ENCODE measurements at places on chromosomes 3 and 15.

- DNase-seq, result peak; percentile 55
Observed at GRCh38 chr15:92069308-92070250, 216.1 kb downstream of the SLCO3A1 start.

DNA sequence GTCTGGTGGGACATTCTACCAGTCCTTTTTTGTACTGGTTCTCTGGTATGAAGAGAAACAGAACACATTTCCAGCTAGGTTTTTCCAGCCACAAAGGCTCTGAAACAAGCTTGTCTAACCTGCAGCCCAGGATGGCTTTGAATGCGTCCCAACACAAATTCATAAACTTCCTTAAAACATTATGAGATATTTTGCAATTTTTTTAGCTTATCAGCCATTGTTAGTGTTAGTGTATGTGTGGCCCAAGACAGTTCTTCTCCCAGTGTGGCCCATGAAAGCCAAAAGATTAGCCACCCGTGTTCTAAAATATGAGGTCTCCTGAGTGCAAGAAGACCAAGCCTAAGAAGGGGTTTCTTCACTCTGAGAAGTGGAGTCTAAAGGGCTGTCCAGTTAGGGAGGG, 18.4 kb upstream of the TIMP4 start:
- no peak for DNase-seq

DNA sequence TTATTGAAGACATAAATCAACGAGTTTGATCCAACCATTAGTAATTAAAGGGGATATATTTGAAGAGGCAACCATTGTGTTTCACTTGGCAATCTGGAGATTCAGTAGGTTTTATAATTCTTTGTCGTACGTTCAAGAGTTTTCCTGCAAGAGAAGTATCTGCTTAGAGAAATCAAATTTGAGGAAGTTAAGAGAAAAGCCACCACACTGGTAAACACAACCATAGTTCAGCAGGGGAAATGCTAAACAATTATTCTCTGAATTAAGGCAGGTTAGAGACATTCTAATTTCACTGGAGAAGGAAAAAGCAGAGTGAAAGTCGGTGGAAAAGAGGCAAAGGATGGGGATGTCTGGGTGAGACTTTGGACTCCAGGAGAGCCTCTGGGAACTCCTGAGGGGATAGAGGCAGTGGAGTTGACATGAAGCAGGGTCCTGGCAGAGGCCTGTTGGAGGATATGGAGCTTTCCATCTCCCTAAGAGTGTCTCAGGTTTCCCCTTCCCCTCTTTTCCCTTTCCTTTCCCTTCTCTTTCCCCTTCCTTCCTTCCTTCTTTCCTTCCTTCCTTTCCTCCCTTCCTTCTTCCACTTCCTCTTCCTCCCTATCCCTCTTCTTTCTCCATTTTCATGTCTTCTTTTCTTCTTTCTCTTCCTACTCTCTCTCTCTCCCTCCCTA, 26.5 kb downstream of the SPINK8 start:
- no peak for DNase-seq

DNA sequence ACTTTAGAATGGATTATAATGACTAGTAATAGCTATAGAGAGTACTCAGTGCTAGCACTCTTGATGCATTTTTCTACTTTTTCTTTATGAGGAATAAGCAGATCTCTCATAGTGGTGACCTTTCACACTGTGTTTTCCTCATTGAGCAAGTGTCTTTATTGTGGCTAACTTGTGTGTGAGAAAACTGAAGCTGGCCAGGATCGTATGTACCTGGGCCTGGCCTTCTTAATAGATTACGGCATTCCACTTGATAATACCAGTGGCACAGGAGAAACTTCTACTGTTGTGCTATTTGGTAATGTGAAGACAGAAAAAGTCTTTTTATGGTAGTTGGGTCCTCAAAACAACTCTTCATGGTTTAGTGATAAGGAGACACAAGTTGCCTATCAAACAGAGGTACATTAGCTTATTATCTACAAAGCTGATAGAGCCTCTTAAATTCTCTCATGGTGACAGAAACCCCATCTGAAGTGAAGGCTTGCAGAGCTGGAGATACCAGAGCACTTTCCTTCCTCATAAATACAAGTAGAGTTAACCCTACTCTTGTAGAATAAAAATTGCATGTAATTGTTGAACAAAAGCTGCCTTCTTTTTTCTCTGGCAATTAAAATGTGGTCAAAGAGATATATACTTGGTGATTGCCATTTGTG, 64.6 kb downstream of the LYSMD4 start:
- DNase-seq, result no peak

DNA sequence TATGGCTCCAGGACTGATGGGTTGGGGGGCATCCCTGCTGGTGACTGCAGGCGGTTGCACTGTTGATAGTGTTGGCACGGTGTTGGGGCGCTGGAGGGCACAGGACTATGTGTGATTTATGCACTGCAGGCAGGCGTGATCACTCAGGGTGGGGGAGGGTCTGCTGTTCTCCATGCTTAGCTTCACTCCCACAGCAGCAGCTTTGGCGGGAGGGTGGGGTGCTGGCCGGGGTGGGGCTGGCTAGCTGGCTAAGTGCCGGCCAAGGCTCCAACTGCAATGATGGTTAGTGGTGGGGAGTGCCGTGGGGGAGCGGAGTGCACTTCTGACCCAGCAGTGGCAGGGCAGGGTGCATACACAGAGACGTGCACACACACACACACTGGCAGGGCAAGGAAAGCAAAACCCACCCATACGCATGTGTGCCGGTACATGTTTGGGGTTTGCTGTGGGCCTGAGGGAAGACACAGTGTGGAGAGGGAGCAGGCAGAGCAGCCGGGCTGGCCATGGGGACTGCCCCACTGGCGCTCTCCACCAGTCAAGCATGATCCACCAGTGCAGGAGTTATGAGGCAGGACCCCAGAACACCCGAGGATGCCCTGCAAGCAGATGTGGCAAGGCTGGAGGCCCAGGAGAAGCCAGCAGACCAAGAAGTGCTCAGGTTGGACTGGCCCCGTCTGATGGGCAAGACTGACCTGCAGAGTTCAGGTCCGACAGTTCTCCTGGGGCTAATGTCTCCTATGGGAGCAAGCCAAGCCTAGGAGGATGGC, 16.5 kb upstream of the FGF7 start:
- DNase-seq, result no peak

DNA sequence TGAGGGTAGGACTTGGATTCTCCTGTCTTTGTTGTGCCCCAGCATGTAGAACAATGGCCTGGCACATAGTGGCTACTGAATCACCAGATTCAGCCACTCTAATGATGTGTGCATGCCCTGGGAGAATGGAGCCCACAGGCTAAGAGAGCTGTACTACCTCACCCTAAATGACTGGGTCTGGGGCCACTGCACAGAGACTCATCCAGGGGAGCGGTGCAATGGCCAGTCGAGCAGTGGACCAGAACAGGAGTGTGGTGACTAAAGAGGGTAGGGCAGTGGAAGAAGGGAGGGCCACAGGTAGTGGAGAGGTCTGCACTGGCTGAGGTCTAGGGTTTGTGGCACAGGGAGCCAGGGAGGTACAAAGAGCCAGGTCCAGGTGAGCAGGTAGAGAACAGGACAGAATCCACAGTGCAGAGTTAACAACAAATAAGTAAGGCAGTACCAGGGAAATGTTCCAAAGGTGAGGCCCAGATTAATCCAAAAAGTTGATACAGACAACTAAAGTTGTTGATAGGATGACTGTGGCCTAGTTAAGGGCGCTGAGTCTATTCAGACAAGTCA, 142.7 kb upstream of the ATP11B start:
- DNase-seq, result no peak

DNA sequence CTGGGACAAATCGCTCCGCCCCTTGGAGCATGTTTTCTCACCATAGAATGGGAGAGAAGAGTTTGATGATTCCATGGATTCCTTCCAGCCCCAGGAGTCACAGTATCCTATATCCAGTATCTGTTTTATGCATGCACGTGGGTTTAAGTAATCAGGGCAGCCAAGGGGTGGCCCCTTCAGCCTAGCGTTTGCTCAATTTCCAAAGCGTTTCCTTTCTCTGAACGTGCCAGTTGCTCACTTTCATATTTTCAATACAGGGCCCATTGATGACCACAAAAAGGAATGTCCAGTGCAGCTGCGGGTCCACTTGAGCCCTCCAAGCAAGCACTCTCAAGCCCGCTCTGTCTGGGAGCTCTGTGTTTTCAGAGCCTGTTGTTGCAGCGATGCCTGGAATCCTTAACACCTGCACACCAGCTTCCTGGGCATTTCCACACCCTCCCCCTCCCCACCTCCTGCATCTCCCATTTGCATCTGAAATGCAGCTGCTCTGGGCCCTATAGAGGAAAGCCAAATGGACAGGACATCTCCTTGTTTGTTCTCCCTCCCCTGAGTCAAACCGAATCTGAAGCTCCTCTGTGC, 164.3 kb upstream of the LPP start:
- DNase-seq, result peak; percentile 43

DNA sequence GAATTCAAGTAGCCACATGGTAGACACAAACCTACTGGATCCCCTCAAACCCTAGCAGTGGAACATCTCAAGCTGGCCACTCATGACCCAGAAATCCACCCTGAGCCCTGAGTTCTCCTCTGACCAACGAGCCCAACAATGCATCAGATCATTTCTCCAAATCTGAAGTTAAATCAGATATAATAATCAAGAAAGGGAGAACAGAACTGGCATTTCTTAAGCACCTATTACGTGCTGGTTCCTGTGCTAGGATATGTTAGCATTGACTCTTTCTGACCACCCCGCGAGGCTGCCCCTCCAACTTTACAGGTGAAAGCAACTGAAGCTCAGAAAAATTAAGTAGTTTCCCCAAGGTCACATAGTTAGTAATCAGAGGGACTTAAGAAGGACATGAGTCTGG, 51.5 kb upstream of the CCDC174 start:
- DNase-seq, result no peak

DNA sequence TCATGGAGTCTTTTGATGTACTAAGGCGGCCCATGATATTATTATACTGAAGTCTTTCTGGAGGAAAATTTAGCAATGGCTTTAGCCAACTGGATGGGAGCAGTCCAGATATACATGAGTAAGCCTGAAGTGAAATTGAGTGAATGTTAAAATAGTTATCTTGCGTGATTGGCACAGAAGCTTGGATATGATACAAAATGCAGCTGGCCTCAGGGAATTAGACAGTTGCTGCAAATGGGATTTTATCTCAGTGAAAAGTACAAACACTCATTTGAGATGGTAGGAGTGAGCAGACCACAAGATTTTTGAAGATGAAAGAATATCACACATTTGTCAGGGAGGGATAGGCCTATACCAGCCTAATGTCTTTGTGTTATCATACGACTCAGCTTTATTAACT, 8.9 kb downstream of the LMOD3 start:
- no peak for DNase-seq

GRCh38 chr15:69410248-69410874, 3.8 kb upstream of the KIF23 start:
- DNase-seq, result peak; percentile 56

GRCh38 chr15:35717721-35718120, 171.8 kb upstream of the DPH6 start:
- no peak for DNase-seq

DNA sequence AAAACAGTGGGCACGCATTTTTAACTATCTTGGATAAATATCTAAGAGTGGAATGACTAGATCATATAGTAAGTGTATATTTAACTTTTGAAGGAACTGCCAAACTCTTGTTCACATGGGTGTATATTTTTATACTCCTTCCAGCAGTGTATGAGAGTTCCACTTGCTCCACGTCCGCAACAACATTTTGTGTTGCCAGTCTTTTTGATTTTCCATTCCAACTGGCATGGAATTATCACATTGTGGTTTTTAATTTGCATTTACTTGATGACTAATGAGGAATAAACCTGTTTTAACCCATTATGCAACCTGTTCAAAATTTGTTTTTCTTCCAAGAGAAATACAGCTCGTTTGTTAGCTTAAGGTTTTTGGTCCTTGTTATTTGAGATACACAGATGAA, 51.6 kb downstream of the ZNF621 start:
- DNase-seq, result no peak

- no peak for DNase-seq
Observed at GRCh38 chr15:40932649-40933516, 3.7 kb downstream of the DLL4 start.

DNA sequence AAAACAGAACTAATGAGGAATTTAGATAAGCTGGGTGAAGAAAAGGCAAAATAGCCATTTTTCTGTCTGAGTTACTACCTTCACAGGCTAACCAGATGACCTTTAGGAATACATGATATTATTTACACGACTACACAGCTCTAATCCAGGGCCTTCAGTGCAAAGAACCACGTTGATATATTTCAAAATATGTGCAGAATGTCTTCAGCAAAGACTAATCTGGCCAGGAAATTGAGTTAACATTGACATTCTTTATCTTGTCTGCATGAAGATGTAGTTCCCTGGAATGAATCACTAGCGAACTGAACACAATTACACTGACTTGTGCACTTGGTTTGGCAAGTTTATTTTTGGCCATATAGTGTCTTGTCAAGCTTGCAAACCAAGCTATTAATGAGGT, 41.5 kb downstream of the PDHB start:
- no peak for DNase-seq

DNA sequence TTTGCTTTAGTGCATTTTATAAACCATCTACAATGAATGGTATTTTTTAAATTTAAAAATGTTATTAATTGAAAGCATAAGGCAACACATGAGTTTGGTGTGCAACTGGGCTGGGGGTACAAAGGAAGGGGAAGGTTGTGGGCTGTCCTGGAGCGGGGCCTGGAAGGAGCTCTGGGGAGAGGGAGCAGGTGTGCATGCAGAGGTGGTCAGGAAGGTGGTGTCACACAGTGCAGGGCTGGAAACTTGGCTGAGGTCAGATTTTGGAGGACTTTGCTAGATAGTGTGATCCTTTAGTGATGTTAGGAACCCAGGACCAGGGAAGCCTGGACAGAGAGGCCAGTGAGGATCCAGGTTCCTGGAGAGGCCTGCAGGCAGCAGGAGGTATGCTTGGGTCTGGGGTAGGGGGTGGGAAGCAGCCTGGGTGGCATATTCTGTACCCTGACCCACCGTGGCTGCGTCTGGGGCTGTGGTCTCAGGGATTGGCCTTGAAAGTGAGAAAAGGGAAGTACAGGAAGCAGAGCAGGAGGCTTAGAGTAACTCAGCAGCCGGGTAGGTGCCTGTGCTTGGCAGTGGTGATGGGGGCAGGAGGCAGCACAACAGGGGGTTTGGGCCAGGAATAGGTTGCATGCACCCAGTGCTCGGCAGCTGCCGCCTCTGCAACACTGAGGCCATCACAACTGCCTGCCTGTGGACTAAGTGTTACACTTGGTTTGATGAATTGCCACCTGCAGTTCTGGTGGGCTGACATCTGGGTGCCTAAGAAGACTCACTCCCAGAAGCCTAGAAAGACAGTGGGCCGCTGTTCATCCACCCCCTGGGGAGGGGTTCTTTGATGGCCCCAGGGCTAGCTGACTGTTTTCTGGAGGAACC, 33.0 kb downstream of the KY start:
- DNase-seq, result peak; percentile 16

DNA sequence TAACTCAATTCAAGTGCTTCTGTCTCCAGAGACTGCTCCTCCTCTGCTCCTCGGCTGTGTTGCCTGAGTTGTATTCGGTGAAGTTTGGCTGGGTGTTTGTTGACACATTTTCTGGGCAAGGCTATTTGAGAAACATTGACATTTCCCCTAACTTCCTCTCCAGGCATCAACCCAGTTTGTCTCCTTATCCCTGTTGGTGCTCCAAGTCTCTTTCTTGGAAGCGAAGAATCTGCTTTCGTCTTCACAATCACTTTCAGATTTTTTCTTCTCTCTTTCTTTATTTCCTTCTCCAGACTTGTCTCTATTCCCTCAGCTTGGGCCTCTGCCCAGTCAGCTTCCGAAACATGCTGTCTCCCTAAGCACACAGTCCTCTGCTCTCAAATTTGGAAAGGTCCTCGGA, 84.7 kb downstream of the ETV5 start:
- no peak for DNase-seq

GRCh38 chr3:78937475-78937874, 830.3 kb downstream of the ROBO1 start:
- DNase-seq, result no peak

GRCh38 chr3:98531622-98532274, at the start of gene GPR15:
GPR15 (plus strand) TSS chr3:98531978; CDS start chr3:98532034, 56 bp downstream.
- no peak for DNase-seq

All from head of caudate nucleus (tissue), 42 donors.